Activated CD4-positive, alpha-beta T cell treated with anti-CD3 and anti-CD28 coated beads, Interleukin-2, amount 50 U/mL, for 1 hour (primary cell): ENCODE measurements at places on chromosomes 6 and 20.
A peak's percentile ranks its signal among the peaks of the same experiment; 100 is the strongest.

DNA sequence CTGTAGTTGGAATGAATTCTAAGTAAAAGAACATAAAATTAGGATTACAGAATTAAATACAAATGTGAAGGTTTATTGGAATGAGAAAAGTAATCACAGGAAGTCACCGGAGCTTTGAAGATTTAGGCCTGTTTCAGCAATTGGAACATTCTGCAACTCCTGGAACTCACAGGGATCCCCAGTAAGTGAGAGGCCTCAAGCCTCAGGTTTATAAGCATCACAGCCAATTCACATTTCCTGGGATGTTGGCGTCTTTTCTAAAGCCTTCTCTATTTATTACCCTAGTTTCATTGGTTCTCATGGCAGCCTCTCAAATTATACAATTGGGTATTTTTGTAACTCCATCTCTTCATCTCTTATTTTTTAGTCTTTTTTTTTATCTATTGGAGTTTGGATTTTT is 90.4 kb upstream of the HIVEP1 start:
- no peak for DNase-seq

GRCh38 chr6:104858642-104859041 is 1.1 kb downstream of the HACE1 start:
- DNase-seq: no peak

DNA sequence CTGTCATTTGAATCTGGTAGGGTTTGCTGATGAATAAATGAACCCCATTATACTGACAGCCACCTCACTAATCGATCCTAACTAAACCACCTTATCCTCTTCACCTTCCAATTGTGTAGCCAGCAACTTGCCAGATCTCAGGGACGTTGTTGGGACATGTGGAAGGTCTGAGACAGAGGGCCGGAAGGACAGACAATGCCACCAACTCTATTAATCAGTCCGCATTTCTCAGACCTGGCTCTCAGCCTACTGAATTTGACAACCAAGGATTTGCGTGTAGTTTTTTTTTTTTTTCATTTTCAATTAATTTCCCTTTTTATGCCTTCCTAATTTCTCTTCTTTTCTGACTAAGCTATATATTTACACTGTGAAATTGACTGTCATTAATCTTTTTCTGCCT is 122.5 kb downstream of the CARMIL1 start:
- no peak for DNase-seq

GRCh38 chr20:3407771-3408637 is 535 bp upstream of the DNAAF9 start:
- peak; percentile 62 for DNase-seq

- DNase-seq: no peak
These were observed 150.9 kb downstream of the DST start for GRCh38 chr6:56491606-56492328.

DNA sequence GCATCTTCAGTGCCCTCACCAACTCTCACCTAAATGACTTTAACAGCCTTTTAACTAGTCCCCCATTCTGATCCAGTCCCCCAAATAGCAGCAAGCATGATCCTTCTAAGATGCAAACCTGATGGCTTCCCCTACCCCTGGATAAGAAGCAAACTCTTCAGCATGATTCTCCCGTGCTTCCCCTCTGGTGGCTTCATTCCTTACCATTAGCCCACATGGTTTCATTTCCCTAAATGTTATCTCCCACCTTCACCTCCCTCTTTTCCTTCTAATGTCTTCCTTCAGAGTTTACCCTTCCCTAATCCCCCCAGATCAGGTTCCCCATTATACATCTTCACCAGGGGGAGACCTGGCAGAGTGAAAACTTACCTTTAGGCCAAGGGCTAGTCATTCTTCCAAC is 4.0 kb upstream of the RAB5IF start:
- no peak for DNase-seq

DNA sequence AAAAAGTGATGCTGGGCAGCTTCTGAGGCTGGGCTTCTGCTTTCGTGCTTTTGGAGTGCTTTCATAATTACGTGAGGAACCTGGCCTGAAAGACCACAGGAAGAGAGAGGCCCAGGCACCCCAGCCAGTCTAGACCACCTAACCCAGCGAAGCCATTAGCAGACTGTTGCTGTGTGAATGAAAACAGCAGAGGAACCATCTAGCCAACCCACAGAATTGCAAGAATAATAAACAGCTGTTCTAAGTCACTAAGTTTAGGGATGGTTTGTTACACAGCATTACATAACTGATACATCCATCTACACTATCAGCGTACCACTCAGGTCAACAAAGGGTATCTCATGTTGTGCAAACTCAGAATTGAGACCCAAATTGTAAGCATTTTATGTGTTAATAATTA is 34.5 kb downstream of the FGD2 start:
- no peak for DNase-seq

GRCh38 chr6:42742116-42742894 is 3.6 kb downstream of the TBCC start:
- no peak for DNase-seq

GRCh38 chr20:14829906-14830305 is 492.5 kb upstream of the FLRT3 start:
- DNase-seq: no peak

GRCh38 chr6:133225560-133225959 is 15.6 kb upstream of the EYA4 start:
- no peak for DNase-seq

DNA sequence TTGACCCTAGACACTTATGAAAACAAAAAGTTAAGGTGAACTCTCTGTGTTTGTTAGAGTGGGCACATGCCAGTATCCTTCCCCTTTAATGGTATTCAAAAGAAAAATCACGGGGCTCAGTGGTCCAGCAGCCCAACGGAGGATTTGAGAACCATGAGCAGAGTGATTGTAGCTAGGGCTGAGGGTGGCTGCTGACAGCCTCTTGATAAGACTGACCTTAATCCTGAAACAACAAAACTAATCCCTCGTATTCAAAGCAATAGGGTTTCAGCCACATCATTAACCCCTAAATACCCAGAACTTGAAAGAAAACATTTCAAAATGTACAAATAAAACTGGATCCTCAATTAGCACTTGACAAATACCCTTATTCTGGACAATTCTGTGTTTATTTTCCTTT is 95.1 kb downstream of the SNAP25 start:
- no peak for DNase-seq
